Sigmoid colon (tissue), 7 donors: ENCODE measurements at places on chromosomes 2 and 18.

- H3K27ac ChIP-seq = no peak overlapping the region
- H3K4me3 ChIP-seq = no peak overlapping the region
- H3K27me3 ChIP-seq = no peaks in the 10 kb centered on the region
- no peaks in the 10 kb centered on the region for H3K4me1 ChIP-seq
- no peaks in the 10 kb centered on the region for H3K36me3 ChIP-seq
Measured at GRCh38 chr2:208529796-208530195, 123.2 kb downstream of the PTH2R start.

GRCh38 chr2:222572751-222573174, 83.1 kb downstream of the FARSB start:
- DNase-seq = no peak
- peaks cover 4% of the 10 kb centered on the region for H3K36me3 ChIP-seq
- H3K27ac ChIP-seq = peak overlapping the region; percentile 43
- peaks cover 59% of the 10 kb centered on the region for H3K4me1 ChIP-seq
- no peaks in the 10 kb centered on the region for H3K27me3 ChIP-seq

GRCh38 chr2:202171241-202171825, 67.1 kb downstream of the SUMO1 start:
- H3K4me1 ChIP-seq = no peaks in the 10 kb centered on the region
- H3K27ac ChIP-seq = no peak overlapping the region
- no peak for DNase-seq
- H3K27me3 ChIP-seq = no peaks in the 10 kb centered on the region
- peak overlapping the region; percentile 41 for H3K4me3 ChIP-seq

DNA sequence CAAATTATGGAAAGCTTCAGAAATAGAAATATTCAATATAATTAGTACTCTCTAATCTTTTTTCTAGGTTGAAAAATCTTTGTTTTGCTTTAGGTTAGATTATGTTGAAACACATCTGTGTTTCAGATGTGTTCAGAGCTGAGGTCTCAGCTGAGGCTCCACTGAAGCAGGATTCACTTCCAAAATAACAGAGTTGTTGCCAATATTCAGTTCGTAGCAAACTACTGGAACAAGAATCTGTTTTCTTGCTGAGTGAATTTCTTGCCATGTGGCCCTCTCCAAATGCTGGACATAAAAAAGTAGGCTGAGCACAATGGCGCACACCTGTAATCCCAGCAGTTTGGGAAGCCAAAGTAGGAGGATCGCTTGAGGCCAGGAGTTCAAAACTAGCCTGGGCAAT, 8.7 kb downstream of the PHOSPHO2 start:
- no peaks in the 10 kb centered on the region for H3K36me3 ChIP-seq
- H3K4me1 ChIP-seq = peaks cover 17% of the 10 kb centered on the region
- H3K27me3 ChIP-seq = no peaks in the 10 kb centered on the region
- H3K4me3 ChIP-seq = no peak overlapping the region
- DNase-seq = no peak
- H3K27ac ChIP-seq = no peak overlapping the region

- no peak overlapping the region for H3K27ac ChIP-seq
- peaks cover 12% of the 10 kb centered on the region for H3K4me1 ChIP-seq
- H3K36me3 ChIP-seq = no peaks in the 10 kb centered on the region
- DNase-seq = no peak
Measured at GRCh38 chr2:164593959-164594358, 27.3 kb downstream of the GRB14 start.

DNA sequence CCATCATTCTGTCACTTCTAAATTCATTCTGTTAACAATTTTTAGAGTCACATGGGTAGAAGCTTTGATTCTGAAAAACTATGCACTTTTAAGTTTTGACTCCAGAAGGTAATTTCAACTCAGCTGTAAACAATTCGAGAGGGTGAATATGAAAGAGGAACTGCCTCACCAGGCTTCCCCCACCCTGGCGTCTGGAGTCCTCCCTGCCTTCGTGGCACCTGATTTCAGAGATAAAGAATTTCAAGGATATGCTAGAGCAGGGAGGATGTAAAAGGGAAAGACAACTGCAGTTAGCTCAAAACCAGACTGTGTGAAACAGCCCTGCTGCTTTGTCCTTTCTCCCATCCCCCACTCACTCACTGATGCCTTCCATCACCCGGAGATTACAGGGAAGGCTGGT, 40.7 kb downstream of the ONECUT2 start:
- no peak overlapping the region for H3K27ac ChIP-seq
- H3K4me3 ChIP-seq = no peak overlapping the region
- peaks cover 5% of the 10 kb centered on the region for H3K27me3 ChIP-seq

- no peaks in the 10 kb centered on the region for H3K27me3 ChIP-seq
- DNase-seq = no peak
- peaks cover 12% of the 10 kb centered on the region for H3K4me1 ChIP-seq
Measured at GRCh38 chr2:101967826-101968513, 23.8 kb upstream of the IL1R2 start.

- H3K4me1 ChIP-seq = no peaks in the 10 kb centered on the region
- no peak overlapping the region for H3K27ac ChIP-seq
- no peaks in the 10 kb centered on the region for H3K27me3 ChIP-seq
- no peak overlapping the region for H3K4me3 ChIP-seq
- DNase-seq = no peak
- no peaks in the 10 kb centered on the region for H3K36me3 ChIP-seq
Measured at GRCh38 chr2:185990861-185991525, 252.4 kb downstream of the FSIP2 start.

DNA sequence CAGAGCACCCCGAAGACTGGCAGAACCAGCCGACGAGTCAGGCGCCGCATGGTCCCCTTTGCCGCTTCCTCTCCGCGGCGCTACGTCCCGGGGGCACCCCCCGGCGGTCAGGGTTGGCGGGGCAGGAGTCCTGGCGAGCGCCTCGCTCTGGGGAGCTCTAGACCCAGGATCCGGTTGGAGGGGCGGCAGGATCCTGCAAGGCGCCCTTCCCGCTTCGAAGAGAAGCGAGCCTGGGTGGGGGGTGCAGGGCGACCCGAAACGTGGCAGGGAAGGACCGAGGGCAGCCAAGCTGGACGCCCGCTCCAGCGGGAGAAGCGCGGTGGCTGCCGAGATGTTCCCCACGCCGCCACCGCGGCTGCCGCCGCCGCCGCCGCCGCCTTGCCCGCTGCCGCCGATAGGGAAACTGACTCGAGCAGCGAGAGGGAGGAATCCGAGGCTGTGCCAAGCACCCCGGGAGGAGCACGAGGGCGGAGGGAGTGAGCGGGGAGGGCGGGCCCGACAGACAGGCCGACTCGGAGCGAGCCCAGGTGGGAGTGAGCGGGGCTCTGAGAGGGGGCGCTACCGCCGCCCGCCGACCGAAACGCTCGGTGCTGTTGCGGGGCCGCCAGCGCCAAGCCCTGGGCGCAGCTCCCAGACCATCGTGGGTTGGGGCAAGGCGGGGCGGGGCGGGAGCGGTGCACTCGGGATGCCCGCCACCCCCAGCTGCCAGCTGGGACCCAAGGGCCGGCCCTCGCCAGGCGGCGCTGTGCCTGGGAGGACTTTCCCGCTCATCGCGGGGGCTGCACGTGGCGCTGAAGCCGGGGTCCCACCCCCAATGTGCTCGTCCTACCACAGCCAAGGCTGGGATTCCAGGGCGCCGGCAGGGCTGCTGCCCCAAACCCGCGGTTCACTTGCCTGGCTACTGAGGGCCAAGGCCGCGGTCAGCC, at the start of gene GALNT14:
Gene GALNT14 (minus strand): TSS at position 404 of the 926 bp plus-strand sequence. CDS start 354 bp downstream, at position 50.
- peak within 1 kb of the TSS; percentile 56 for H3K4me3 ChIP-seq
- peak; percentile 70 for DNase-seq
- no peaks in the 10 kb centered on the region for H3K36me3 ChIP-seq
- H3K27ac ChIP-seq = no peak within 1 kb of the TSS

DNA sequence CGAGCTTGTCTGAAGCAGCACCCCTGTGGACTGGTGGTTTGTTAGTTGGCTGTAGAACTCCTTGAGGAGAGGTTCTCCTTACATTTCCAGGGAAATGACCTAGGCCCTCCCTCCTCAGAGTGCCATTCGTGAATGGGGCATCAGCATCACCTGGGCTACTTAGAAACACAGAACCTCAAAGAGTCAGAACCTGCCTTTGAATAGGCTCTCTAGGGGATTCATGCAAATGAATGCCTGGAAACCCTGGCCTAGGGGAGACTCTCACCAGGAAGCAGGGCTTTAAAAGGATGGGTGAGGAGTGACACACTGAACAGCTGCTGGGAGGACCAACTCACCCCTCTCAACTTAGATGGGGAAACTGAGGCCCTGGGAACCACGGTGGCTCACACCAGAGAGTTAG, 2.1 kb upstream of the MOCOS start:
- no peaks in the 10 kb centered on the region for H3K36me3 ChIP-seq
- H3K27me3 ChIP-seq = no peaks in the 10 kb centered on the region
- peaks cover 29% of the 10 kb centered on the region for H3K4me1 ChIP-seq
- H3K4me3 ChIP-seq = no peak overlapping the region

DNA sequence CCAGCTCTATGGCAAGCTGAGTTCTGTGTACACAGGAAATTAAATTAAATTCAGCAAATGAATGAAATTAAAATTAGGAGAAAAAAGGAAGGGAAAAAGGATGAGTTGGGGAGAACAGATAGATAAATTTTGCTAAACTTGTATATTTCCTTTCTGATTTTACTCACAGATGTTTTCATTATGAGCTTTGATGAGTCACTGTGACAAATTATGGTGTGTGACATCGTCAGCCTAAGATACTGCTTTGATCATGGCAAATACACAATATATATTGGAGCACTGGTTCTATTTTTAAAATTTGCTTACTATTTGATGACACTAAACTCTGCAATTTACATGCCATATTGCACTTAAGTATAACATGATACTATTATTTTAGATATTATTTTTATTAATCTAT, 464.6 kb upstream of the SPHKAP start:
- no peaks in the 10 kb centered on the region for H3K36me3 ChIP-seq
- H3K27ac ChIP-seq = no peak overlapping the region
- no peaks in the 10 kb centered on the region for H3K4me1 ChIP-seq
- no peak overlapping the region for H3K4me3 ChIP-seq
- H3K27me3 ChIP-seq = no peaks in the 10 kb centered on the region
- no peak for DNase-seq

DNA sequence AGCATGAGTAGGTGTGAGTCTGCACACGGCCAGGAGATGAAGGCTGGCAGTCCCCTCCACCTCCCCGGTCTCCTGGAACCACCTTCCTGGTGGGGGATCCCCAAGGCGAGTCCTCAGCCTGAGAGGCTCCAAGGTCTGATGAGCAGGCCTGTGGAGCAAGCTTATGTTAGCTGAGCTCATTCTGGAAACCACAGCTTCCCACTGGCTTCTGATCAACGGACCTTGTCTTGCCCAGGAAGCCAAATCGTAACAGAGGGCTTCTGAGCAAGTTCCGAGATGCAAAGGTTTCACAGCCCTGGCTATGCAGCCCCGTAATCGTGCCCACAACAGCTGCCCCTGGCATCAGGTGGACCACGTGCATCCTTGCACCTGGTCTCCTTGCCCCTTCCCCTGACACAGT, 28.8 kb upstream of the GPR55 start:
- H3K27me3 ChIP-seq = peaks cover 3% of the 10 kb centered on the region
- no peak overlapping the region for H3K4me3 ChIP-seq
- no peak for DNase-seq
- no peak overlapping the region for H3K27ac ChIP-seq

DNA sequence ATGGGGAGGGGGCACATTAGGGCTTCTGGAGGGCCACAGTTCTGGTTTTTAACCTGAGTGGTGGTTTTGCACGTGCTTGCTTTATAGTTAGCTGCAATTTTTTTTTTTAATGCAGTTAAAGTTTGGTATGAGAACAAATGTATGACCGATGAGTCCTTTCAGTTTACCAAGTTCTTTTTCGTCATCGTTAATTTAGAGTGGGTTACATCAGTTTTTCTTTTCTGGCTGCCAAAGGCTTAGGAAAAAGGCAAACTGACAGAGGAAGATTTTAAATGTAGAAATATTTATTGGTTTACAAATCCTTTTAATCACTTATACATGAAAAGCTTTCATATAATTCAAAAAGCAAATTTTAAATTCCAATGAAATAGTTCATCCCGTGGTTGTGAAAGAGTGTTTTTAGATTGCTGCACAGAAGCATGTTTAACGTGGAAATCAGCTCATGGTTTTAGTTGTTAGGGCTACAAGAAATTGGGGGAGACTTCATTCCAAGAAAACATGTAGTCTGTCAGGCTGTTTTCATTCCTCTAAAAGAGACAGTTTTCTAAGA, 82.9 kb downstream of the MSH2 start:
- H3K27me3 ChIP-seq = no peaks in the 10 kb centered on the region
- no peak for DNase-seq
- H3K36me3 ChIP-seq = peaks cover 3% of the 10 kb centered on the region
- no peak overlapping the region for H3K4me3 ChIP-seq

DNA sequence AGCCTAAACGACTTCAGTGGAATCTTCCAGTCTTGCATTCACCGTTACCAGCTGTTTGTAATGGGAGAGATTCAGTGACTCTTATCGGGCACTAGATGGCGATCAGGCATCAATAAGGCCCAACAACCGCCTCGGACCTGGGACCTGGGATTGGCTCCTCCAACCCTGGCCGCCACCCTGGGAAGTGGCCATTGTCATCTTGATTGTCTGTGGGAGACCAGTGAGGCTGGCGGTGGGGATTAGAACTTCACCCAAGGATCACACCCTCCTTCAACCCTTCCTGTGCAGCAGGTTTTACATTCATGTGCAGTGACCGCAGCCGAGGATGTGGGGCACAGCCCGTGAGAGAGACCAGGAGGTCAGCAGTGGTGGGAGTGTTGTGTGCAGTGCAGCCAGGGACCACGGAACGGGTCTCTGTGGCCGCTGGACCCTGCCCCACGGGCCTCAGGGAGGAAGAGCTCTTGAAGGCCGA, 85.3 kb downstream of the SPP2 start:
- no peaks in the 10 kb centered on the region for H3K4me1 ChIP-seq
- peak; percentile 65 for DNase-seq
- no peak overlapping the region for H3K27ac ChIP-seq
- no peaks in the 10 kb centered on the region for H3K36me3 ChIP-seq
- no peaks in the 10 kb centered on the region for H3K27me3 ChIP-seq

- DNase-seq = no peak
- H3K27ac ChIP-seq = no peak overlapping the region
- no peaks in the 10 kb centered on the region for H3K4me1 ChIP-seq
- H3K4me3 ChIP-seq = peak overlapping the region; percentile 5
- no peaks in the 10 kb centered on the region for H3K27me3 ChIP-seq
- no peaks in the 10 kb centered on the region for H3K36me3 ChIP-seq
Measured at GRCh38 chr2:51027442-51027841, 4.5 kb downstream of the NRXN1 start.

- H3K4me3 ChIP-seq = no peak overlapping the region
- peaks cover 11% of the 10 kb centered on the region for H3K4me1 ChIP-seq
- H3K27ac ChIP-seq = no peak overlapping the region
- H3K36me3 ChIP-seq = no peaks in the 10 kb centered on the region
Measured at GRCh38 chr2:18903750-18904149, 314.4 kb upstream of the NT5C1B start.
